GM10248 (cell line): ENCODE measurements at places on chromosomes 2 and 18.

- no peak for DNase-seq
Measured at GRCh38 chr2:45908316-45909170, 257.1 kb downstream of the PRKCE start.

DNA sequence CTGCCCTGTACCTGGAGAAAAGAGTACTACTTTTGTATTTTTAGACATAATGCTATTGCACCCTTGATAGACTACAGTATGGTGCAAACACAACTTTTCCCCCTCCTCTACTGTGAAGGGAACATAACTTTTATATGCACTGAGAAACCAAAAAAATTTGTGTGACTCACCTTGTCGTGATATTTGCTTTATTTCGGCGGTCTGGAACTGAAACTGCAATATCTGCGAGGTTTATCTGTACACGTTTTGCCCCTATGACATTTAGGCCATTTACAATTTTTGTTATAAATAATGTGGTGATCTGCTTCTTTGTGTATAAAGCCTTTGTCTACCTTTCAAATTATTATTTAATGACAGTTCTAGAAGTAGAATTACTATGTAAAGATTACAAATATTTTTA, 34.4 kb upstream of the AAK1 start:
- DNase-seq: no peak

GRCh38 chr18:36381075-36381474, 83.6 kb downstream of the FHOD3 start:
- no peak for DNase-seq

DNA sequence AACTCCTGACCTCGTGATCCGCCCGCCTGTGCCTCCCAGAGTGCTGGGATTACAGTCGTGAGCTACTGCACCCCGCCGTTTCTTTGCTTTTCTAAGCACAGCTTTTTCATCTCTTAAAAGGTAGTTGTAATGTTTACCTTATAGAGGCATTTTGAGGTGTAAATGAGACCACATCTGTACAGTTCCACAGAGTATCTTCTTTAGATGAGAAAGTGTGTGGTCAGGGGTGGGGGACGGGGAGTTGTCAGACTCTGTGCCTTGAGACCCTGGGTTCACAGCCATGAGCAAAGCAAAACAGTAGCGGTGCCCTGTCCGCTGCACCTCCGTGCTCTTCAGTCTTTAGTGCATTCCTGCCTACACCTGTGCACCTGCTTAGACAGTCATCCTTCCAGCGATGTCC, 251.6 kb downstream of the ZNF407 start:
- DNase-seq: no peak

DNA sequence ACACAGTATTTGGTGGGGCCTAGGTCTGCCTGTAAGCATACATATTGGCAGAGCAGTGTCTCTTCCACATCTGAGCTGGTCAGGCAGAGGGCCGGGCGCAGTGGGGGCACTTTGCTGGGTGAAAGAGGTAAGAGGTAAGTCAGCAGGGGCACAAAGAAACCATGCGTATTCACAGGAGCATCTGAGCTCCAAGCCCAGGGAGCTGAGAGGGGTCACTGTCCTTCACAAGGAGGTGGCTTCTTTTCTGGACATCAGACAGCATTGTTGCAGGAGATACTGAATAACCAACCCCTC, 201.7 kb downstream of the AGAP1 start:
- no peak for DNase-seq

GRCh38 chr2:14635391-14635871, 2.9 kb downstream of the LRATD1 start:
- peak; percentile 30 for DNase-seq

- peak; percentile 3 for DNase-seq
Measured at GRCh38 chr2:51511002-51511401, 479.1 kb upstream of the NRXN1 start.

- no peak for DNase-seq
Measured at GRCh38 chr18:56373601-56374000, 264.8 kb downstream of the TXNL1 start.

DNA sequence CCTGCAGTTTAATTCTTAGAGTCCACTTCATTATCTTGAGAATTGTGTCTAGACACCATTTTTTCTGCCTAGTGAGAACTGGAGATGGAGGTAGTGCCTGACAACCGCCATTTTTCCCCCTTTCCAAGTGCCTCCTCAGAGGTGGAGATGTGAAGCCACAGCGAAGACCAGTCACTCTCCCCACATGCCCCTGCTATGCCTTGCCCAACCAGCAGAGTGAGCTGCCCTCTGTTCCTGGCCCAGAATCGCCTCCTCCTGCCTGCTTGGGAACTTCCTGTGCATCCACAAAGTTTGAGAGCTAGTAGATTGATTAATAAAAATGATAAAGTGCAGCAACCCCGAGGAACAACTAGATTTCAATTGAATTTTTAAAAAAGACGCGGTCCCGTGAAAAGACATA, 123.3 kb downstream of the CLIP4 start:
- DNase-seq: peak; percentile 58

DNA sequence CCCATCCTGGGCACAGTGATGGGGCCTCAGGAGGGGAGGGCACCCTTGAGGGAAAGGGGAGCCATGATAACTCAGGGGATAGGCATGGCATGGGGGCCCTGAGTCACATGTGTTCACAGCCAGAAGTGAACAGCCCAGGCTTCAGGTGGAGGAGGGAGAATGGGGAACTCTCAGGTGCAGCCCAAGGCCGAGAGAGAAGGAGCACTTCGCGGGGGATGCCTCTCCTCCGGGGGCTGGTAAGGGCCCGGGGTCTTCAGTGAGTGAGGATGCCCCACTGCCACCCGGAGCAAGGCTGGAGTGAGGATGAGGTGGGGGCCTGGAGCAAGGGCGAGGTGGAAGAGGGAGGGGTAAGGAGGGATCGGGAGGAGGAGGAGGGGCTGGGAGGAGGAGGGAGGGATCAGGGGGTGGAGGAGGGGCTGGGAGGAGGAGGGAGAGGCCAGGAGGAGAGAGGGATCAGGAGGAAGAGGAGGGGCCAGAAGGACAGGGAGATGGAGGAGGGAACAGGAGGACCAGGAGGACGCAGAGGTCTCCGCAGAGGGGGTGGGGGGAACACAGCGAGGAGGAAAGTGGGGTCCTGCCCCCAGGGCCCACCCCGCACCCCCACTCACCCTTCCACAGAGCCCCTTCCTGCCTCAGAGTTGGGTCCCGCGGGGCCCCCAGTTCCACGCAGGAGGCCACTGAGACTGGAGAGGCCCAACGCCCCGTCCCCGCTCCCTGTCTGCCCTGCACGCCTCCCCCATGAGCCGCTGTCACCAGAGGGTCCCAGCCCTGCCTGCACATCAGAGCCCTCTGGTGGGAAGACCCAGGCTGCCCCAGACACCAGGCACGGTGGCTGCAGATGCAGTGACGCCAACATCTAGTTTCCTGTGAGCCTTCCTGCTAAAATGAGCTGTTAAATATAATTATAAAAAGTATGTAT, 42.8 kb downstream of the RAMP1 start:
- no peak for DNase-seq
